ENCODE measurements at places on chromosomes 4 and X.

DNA sequence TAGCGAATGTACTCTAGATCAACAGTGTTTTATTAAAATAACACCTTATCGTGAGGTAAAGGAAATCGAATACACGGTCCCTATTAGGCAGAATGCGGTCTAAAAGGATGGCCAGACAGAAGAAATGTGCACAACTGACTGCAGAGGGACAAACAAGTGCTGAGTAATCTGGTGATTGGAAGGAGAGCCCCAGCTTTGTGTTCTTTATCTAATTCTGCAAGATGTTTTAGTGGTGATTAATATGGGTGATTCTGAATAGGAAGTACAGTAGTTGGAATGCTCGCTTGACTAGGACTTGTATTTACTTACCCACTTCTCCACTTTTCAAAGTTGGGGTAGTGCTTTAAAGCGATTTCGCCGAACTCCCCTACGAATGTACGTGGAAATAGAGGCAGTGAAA lies 1.2 kb downstream of the WDR44 start:
- peak; percentile 42 for DNase-seq

DNA sequence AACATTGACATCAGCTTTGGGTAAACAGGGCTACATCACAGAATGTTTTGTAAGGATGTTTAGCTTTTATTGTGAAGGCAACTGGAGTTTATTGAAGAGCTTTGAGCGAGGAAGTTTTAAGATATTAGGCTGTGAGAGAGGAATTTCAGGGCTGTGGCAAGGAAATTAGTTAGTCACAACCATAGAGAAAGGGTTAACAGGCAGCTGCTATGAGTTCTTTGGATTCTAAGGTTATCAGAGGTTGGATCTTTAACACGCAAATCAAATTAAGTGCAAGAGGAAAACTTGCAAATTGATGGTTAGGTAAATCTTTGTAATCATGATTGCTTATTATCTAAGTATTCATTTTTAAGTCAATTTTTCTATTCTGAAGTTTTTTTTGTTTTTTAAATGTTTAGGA lies 156.0 kb downstream of the UGT8 start:
- DNase-seq: no peak

- no peak for DNase-seq
These were observed 24.0 kb downstream of the PPEF2 start for GRCh38 chr4:75878246-75878756.

DNA sequence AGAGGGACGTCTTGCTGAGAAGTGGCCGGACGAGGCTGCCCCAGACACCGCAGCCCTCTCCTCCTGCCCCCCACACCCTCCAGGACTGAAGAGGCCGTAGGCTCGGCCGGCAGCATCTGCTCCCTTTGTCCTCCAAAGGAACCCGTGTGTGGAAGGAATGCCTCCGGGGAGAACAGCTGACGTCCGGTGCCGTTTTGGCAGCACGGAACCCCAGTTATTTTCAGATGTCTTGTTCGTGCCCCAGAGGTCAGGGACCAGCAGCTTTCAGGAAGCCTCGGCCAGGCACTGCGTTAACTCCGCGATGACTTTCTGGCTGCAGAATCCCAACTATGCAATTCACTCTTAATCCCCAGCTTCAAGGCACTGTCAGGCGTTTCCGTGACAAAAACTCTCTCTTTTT lies 10.9 kb upstream of the PPP2R3B start:
- no peak for DNase-seq

- peak; percentile 25 for DNase-seq
These were observed 67.7 kb downstream of the DCLK2 start for GRCh38 chr4:150145946-150146340.

DNA sequence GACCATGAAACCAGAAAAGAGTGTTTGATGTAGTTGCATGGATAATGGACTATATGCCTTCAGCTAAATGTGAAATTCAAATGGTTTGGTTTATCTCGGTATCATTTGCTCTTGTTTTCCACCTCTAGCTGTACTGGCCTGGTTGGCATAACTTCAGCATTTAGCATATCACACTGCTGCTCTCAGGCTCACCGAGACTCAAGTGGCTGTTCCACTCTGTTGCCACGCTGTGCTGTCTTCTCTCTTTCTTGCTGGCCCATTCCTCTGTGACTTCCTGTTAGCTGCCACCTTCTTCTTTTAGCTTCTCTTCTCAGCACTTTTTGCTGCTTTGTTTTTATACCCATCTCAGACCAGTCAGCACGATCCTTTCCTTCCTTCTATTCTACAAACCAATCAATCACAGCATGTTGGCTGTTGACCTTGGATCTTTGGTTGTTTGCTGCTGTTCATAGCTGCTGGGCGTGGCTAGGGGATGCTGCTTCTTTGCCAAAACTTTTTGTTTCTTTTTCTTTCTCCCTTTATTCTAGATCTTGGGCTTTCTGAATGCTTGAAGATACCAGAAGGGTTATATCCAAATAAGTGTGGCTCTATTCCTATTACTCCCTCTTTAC lies 24.0 kb downstream of the INTS6L start:
- no peak for DNase-seq

DNA sequence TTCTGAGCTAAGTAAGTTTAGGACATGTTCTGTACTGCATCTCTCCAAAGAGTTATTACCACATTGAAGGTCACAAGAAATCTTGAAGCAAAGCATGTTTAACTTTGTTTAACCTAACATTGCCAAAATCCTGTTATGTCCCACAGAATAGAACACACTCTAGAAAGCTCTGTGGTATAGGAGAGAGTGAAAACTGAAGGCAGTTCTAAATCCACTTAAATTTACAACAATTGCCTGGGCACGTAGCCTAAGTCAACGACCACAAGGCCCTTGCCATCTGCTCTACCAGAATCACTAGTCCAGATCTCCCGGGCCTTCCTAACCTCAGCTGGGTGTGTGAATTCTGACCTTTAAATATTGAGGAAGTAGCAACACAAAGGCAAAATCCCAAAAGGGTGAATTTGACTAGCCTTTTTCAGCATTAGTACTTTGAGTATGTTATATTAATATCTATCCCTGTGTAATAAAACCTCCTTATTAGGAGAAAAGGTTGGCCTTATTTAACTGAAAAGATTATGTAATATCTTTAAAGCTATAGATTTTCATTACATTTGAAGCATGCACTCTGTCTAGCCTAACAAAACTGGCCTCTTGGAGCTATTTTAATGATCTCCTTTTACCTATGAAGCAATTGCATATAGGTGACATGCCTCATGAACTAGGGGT lies 4.5 kb upstream of the MAML3 start:
- DNase-seq: no peak

GRCh38 chr4:45131020-45131419 lies 404.7 kb upstream of the GNPDA2 start:
- DNase-seq: no peak

GRCh38 chrX:8668813-8669212 lies 63.1 kb downstream of the ANOS1 start:
- no peak for DNase-seq

DNA sequence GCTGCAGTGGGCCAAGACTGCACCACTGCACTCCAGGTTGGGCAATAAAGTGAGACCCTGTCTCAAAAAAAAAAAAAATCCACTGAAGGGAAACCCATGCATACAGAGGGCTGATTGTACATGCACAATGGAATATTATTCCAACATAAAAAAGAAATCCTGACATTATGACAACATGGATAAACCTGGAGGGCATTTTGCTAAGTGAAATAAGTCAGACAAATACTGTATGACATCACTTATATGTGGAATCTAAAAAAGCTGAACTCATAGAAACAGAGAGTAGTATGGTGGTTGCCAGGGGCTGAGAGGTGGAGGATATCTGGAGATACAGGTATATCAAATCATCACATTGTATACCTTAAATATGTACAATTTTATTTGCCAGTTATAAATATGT lies 102.2 kb downstream of the PPEF1 start:
- no peak for DNase-seq

GRCh38 chr4:19051831-19052230 lies 1030.3 kb upstream of the LCORL start:
- no peak for DNase-seq
